ENCODE measurements at places on chromosomes 4 and X. TPM values are rescaled to one million over a fixed set of nuclear protein-coding genes. Genes with fewer than 3 reads are reported as not detected.

Gene ZNF280C
- 1.6 TPM for total RNA-seq

Gene RHOH
- total RNA-seq, result 0.37 TPM

Gene SRPK3
- 30.9 TPM for total RNA-seq

Gene XKRX
- total RNA-seq, result not detected

Gene CCDC120
- total RNA-seq, result 2.0 TPM

Gene POLN
- total RNA-seq, result 5.5 TPM

Gene RAB9B
- 18.2 TPM for total RNA-seq

Gene PDGFRA
- total RNA-seq, result 43.7 TPM

Gene GAGE12H
- total RNA-seq, result not detected

Gene RASSF6
- total RNA-seq, result not detected

Gene SLC25A4
- 1,493 TPM for total RNA-seq

Gene NSG1
- total RNA-seq, result 16.2 TPM

Gene RNF212
- 1.9 TPM for total RNA-seq

Gene PHEX
- not detected for total RNA-seq
